Suppressor macrophage treated with lipopolysaccharide for 1 hour (primary cell): ENCODE measurements at places on chromosomes 13 and 19.
A peak's percentile ranks its signal among the peaks of the same experiment; 100 is the strongest.

- DNase-seq: no peak
Observed at GRCh38 chr13:73777134-73777533, 357.1 kb downstream of the KLF12 start.

DNA sequence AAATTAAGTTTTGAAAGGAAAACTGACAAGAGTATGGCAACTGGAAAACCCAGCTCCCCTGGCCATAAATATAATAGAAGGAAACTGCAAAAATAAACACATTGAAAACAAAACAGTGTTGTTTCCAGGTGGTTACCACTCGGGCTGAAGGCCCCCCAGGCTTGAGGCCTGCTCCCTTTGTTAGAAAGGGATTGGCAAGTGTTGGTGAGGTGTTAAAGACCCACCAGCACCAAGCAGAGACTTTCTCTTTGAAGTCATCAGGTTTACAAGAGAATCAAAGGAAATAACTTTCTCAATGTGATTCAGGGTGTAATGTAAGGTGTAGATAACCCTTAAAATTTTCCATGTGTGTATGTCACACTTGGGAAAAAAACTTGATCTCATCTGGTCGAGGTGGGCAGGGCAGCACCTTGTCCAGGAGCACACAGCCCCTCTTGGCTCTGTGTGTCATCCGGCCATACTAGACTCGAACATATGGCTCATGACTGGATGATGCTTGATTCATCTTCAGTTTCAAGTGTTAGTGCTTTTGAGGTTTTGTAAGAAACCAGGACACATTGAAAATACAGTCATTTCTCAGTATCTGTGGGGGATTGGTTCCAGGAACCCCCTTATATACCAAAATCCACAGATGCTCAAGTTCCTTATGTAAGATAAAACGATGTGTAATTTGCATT is 7.8 kb downstream of the ACTN4 start:
- peak; percentile 25 for DNase-seq

GRCh38 chr19:56083668-56084067 is 37.4 kb downstream of the ZNF787 start:
- DNase-seq: no peak

DNA sequence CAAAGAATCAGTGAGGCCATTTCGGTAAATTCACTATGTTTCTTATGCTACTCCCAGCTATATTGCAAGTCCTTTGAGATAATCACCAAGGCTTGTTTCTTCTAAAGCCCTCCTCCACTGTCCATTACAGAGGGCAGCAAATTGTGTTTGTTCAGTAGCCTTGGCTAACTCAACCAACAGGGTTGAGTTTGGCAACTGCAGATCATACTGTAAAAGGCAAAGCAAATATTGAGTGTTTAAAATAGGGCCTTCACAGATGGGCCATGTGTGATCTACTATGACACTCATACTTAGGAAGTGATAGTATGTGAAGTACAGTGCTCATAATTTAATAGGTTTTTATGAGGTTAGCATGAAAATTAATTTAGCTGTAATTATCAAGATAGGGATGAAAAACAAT is 171.3 kb downstream of the DACH1 start:
- DNase-seq: no peak

DNA sequence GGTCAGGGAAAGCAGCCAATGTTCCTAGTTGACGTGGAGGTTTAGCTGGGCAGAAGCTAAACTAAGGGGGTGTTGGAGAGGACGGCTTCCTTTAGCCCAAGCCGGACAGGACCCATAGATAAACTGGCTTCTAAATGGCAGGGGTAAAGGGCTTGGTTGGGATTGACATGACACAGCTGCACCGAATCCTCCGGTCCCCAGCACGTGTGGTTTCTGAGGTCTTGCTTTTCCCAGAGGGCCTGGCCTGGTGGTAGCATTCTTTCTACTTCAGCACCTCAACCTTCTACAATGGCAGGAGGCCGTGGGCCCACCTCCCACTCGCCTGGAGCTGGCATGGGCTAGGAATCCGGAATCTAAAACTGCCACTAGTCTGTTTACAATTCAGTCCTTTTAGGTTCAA is 163.0 kb downstream of the FGF9 start:
- DNase-seq: no peak

- DNase-seq: no peak
Observed at GRCh38 chr13:113226873-113227450, 17.5 kb downstream of the CUL4A start.

DNA sequence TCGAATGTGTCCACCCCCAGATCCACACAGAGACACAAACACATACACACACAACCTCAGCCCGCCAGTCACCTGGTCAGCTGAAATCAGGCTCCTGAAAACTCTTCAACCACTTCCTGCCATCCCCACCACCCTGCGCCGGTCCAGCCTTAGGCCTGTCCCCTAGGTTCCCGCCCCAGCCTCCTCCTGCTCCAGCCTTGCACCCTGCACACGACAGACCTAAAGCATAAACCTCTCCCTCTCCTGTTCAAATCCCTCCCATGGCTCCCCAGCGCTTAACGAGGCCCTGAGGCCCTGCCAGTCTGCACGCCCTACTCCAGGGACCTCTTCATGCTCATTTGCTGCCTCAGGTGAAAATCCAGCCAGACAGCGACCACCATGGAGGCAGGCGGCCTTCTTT is 7.1 kb downstream of the PNMA8B start:
- no peak for DNase-seq

- no peak for DNase-seq
Observed at GRCh38 chr13:99813336-99814095, 158.1 kb downstream of the ZIC5 start.

GRCh38 chr19:50638600-50638999 is 1.1 kb downstream of the SYT3 start:
- no peak for DNase-seq

GRCh38 chr19:7862413-7862951 is 11.7 kb downstream of the PRR36 start:
- DNase-seq: peak; percentile 63

GRCh38 chr13:39148513-39148961 is 110.3 kb downstream of the NHLRC3 start:
- no peak for DNase-seq

- no peak for DNase-seq
Observed at GRCh38 chr19:45146741-45147205, 14.0 kb downstream of the NKPD1 start.

DNA sequence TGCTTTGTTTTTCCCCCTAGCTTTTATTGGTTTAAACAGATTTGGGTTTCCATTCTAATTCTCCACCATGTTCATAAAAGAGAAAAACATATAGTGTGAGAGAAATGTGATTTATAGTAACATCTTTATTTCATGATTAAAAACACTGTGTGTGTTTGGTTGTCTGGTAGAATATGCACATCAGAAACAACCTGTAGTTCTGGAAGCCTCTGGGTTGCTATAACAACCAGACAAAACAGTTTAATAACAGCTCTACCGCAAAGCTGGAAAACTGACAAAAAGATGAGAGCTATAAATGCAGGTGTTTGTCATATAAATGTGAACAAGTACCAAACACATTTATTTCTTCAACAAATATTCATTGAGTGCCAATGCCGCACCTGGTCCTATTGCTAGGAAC is 9.8 kb downstream of the KBTBD6 start:
- no peak for DNase-seq

GRCh38 chr19:33227242-33227650 is 1.6 kb upstream of the SLC7A10 start:
- no peak for DNase-seq

- DNase-seq: no peak
Observed at GRCh38 chr13:113897161-113897560, 33.3 kb upstream of the GAS6 start.

- peak; percentile 32 for DNase-seq
Observed at GRCh38 chr13:35475960-35476943, at the start of gene MAB21L1. MAB21L1 (minus strand) TSS chr13:35476689; CDS start chr13:35476138, 551 bp downstream.

- DNase-seq: no peak
Observed at GRCh38 chr19:18102916-18103542, 5.5 kb downstream of the MAST3 start.

DNA sequence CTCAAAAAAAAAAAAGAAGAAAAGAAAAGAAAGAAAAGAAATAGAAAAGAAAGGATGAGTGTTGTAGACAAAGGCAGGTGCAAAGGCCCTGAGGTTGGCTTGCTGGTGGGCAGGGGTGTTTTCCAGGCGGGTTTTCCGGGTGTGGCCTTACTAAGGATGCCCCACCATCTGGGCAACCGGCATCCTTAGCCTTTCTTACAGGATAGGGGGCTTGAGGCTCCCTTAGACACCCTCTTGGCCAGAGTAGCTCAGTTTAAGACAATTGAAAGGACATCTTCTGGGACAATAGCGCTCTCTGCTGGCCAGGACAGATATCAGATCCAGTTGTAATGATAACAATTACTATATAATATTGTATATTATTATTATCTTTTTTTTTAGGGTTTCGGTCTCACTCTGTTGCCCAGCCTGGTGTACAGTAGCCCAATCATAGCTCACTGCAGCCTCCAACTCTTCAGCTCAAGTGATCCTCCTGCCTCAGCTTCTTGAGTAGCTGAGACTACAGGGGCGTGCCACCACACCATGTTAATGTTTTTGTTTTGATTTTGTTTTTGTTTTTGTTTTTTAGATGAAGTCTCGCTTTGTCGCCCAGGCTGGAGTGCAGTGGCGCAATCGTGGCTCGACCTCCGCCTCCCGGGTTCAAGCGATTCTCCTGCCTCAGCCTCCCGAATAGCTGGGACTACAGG is 1.4 kb upstream of the QTRT1 start:
- peak; percentile 86 for DNase-seq

GRCh38 chr19:996051-996838 is 4.0 kb upstream of the GRIN3B start:
- peak; percentile 38 for DNase-seq

GRCh38 chr19:14761607-14762006 is 16.8 kb downstream of the ADGRE2 start:
- no peak for DNase-seq
